ENCODE measurements at places on chromosomes 7 and 10.

GRCh38 chr7:23893942-23894891, 184.2 kb downstream of the STK31 start:
- DNase-seq = no peak

- no peak for DNase-seq
Measured at GRCh38 chr10:114471906-114472876, 67.9 kb upstream of the AFAP1L2 start.

DNA sequence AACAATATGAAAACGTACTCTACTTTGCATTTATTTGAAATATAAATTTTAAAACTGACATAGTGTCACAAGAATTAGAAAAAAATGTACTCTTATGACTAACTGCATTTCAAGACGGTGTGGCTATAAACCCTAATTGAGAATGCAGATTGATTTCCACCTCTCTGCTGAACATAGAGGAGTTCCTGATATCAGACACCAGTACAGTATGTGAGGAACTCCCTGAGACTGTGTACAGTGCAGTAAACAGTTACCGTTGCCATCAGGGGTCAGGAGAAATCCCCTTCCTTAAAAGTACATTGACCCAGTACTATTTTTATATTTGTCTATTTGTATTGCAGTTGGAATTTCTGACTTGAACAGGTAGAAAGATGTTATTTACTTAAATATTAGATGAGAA, 61.8 kb upstream of the DKK1 start:
- DNase-seq = no peak

DNA sequence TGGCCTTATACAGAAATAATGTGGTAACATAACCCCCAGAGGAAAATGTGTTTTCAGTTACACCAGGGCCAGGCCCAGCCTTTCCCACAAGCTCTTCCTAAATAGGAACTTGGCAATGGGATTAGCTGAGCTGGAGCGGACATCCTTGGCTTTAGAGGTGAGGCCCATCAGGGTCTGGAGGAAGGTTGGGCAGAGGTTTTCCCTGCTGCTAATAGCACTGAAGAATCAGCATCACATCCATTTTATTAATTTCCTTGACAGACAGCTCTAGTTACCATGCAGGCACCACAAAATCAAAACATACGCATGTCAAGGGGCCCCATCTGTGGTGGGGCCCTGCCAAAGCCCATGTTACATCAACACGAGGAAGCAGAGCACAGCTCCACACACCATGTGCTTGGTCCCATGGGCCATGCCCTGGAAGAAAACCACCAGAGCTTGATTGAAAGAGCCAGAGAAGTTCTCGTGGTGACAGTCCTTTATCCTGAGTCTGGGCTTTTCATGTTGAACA, 566.6 kb downstream of the KCNMA1 start:
- no peak for DNase-seq
